ENCODE measurements at places on chromosomes 11 and 22. TPM values are rescaled to one million over a fixed set of nuclear protein-coding genes. Genes with fewer than 3 reads are reported as not detected.

Gene C11orf21
- total RNA-seq = not detected

Gene DERL3
- 0.37 TPM for total RNA-seq

Gene FOSL1
- total RNA-seq = 42.3 TPM

Gene LGR4
- 1.8 TPM for total RNA-seq

Gene GUCD1
- total RNA-seq = 194 TPM

Gene WNT7B
- total RNA-seq = not detected

Gene CD3E
- not detected for total RNA-seq

Gene OR8J3
- not detected for total RNA-seq

Gene OR10AG1
- total RNA-seq = not detected

Gene BDNF
- 0.39 TPM for total RNA-seq

Gene TMPRSS5
- total RNA-seq = not detected

Gene RASGRP2
- 0.37 TPM for total RNA-seq

Gene LAYN
- 7.7 TPM for total RNA-seq

Gene PRR33
- total RNA-seq = not detected

Gene RAG2
- not detected for total RNA-seq

Gene TYR
- total RNA-seq = not detected

Gene MIOX
- total RNA-seq = not detected

Gene SYT8
- not detected for total RNA-seq

Gene SCN4B
- not detected for total RNA-seq

Gene LRRC4C
- not detected for total RNA-seq

Gene SCGB1D2
- total RNA-seq = not detected

Gene ZNF280A
- total RNA-seq = 0.20 TPM

Gene LRP4
- 5.1 TPM for total RNA-seq

Gene ANO5
- total RNA-seq = not detected

Gene MYH9
- total RNA-seq = 194 TPM

Gene GGTLC2
- not detected for total RNA-seq

Gene LTBP3
- total RNA-seq = 24.6 TPM

Gene UPK3A
- total RNA-seq = not detected

Gene MS4A1
- total RNA-seq = not detected

Gene PDE3B
- total RNA-seq = 3.3 TPM

Gene STK33
- 0.20 TPM for total RNA-seq

Gene OR5M8
- total RNA-seq = not detected

Gene SMTNL1
- total RNA-seq = not detected

Gene ANKK1
- not detected for total RNA-seq

Gene KRTAP5-1
- total RNA-seq = not detected

Gene CAVIN3
- total RNA-seq = 171 TPM

Gene MMP12
- 0.59 TPM for total RNA-seq

Gene UVRAG
- total RNA-seq = 20.6 TPM

Gene BBOX1
- not detected for total RNA-seq

Gene TM7SF2
- 14.3 TPM for total RNA-seq

Gene GGT5
- total RNA-seq = 22.0 TPM

Gene MCHR1
- 0.37 TPM for total RNA-seq

Gene SYCE3
- total RNA-seq = not detected

Gene SNX15
- total RNA-seq = 12.1 TPM

Gene OR5A1
- total RNA-seq = not detected

Gene SLC22A9
- not detected for total RNA-seq

Gene SCGB1C1
- not detected for total RNA-seq

Gene OR5B3
- not detected for total RNA-seq

Gene TSKU
- 25.4 TPM for total RNA-seq

Gene CARNS1
- under 0.01 TPM for total RNA-seq

Gene SHANK3
- 2.2 TPM for total RNA-seq

Gene PGM2L1
- total RNA-seq = 1.1 TPM

Gene CCDC89
- 4.8 TPM for total RNA-seq

Gene C1QTNF4
- under 0.01 TPM for total RNA-seq

Gene SLC5A12
- total RNA-seq = not detected
